IMR-90 (cell line): ENCODE measurements at places on chromosomes 1 and 21. TPM values are rescaled to one million over a fixed set of nuclear protein-coding genes. Genes with fewer than 3 reads are reported as not detected.

DNA sequence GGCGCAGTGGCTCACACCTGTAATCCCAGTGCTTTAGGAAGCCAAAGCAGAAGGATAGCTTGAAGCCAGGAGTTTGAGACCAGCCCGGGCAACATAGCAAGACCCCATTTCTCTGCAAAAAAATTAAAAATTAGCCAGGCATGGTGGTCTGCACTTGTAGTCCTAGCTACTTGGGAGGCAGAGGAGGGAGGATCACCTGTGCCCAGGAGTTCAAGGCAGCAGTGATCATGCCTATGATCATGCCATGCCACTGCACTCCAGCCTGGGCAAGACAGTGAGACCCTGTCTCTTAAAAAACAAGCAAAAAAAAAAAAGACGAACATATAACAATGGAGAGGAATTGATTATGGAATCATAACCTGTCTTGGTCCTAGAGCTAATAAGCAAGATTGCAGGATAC is 45.1 kb downstream of the FBXO42 start:
- no peak for DNase-seq

DNA sequence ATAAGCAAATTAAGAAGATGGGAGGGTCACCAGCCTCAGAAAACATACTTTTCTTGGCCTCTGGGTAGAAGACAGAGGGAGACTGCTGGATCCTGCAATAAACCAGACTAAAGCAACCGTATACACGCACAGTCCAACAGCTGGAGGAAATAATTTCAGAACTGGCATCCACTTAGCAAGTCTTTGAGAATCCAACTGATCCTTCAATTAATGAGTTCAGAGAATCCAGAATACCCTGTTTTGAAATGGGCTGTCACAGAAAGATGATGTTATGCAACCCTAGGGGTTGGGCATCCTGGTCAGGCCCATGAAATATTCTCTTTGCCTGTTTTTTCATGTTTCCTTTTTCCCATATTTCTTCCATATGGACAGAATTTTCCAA is 134.0 kb upstream of the MAGI3 start:
- DNase-seq, result no peak

- DNase-seq, result no peak
Observed at GRCh38 chr1:3626025-3626424, 1.2 kb downstream of the TPRG1L start.

GRCh38 chr1:166377896-166378295 is 211.1 kb upstream of the FAM78B start:
- DNase-seq, result no peak

- no peak for DNase-seq
Observed at GRCh38 chr1:234944439-234945344, 183.9 kb downstream of the TOMM20 start.

GRCh38 chr1:55212349-55213150 is 2.6 kb downstream of the USP24 start:
- DNase-seq, result no peak

DNA sequence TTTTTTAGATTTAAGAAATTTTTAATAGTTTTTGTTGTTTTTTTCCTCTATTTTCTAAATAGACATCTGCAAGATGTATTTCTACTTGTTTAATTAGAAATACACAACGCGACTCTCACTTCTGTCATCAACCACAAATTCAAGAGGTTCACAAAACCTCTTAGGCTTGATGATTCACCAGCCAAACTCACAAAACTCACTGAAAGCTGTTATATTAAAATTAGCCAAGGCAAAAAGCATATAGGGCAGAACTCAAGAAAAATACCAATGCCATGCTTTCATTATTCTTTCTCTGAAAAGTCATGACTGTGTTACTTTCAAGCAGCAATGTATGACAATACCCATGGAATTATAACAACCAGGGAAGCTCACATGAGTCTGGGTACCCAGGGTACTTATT is 487.0 kb upstream of the RGS18 start:
- peak; percentile 62 for DNase-seq

DNA sequence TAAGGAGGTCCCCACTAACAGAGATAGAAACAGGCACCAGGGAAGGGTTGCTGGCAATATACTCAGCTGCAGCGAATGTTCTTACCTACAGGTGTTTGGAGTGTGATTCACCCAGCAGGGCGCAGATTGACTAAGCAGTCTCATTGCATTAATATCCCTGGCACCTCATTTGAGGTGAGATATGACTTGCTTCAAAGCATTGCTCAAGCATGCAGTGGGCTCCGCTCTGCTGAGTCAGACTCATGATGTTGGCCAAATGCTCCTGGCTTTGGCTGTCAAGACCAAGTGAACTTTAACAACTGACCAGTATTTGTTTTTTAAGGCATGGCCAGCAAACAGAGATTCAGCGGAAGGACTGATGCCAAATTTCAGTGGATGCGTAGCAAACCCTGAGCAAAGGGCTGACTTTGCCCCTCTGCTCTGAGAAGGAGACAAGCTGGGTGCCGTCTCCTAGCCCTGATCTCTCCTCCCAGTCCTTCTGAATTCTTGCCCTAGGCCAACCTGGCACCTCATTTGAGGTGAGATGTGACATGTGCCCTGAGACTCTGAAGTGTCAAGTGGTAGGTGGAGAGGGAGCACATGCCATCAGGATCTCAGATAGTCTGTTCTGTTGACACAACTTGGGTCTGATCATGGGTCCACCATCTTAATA is 187.1 kb upstream of the COA6 start:
- peak; percentile 42 for DNase-seq

DNA sequence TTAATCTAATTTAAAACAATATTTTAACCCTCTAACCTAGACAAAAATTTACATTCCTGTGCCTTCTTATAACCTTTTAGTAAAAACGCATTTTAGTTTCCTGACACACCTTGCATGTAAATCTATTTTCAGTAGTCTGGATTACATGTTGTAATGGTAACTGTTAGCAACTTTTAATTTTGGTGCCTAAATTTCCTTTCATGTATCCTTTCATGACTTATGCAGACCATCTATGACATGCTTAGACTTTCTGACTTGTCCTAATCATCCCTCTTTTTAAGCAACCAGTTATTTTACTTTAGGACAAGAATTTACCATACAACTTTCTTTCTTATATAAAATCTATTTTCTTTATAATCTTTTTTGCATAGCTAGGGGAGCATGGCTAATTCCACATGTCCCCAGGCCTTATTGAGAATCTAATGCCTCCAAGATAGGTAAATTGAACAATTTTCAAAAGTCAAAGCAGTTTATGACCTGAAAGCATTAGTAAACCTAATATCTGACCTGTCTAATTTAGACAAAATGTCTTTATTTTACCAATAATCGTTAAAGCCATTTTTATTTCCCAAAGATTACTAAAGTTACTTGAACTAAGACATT is 57.5 kb upstream of the IL12RB2 start:
- no peak for DNase-seq

GRCh38 chr1:198649968-198650338 is 11.1 kb downstream of the PTPRC start:
- no peak for DNase-seq

GRCh38 chr1:153742411-153743142 is 14.7 kb downstream of the INTS3 start:
- peak; percentile 56 for DNase-seq

DNA sequence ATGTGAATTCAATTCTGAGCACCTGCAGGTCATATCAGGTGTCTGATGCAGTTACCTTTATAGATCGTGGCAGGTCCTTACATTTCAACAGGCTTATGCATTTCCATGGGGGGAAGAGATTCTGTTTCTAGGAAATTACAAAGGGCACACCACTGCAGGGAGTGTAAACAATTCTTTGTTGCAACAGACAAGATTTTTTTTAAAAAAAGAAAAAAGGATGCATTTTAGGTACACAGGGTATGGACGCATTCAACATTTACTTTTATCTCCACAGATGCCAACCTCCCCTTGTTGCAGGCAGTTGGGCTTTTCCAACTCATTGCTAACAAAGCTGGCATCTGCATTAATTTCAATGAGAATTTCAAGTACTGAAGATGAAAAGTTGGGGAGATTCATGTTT is 13.5 kb upstream of the TEKT2 start:
- DNase-seq, result no peak

GRCh38 chr1:43552813-43553212 is 22.1 kb downstream of the PTPRF start:
- peak; percentile 47 for DNase-seq

Gene ALPL
- polyA plus RNA-seq, result 2.2 and 2.4 TPM in 2 replicates

Gene MFSD2A
- 6.7 and 7.3 TPM in 2 replicates for polyA plus RNA-seq

Gene EDN2
- polyA plus RNA-seq, result 0.22 and 0.27 TPM in 2 replicates

Gene B3GALT5
- 0.05 TPM in 1 of 2 replicates, not detected in the other for polyA plus RNA-seq

Gene GNAI3
- 4.8 and 5.9 TPM in 2 replicates for polyA plus RNA-seq

Gene PIK3C2B
- polyA plus RNA-seq, result 2.9 and 4.3 TPM in 2 replicates

Gene CFHR3
- polyA plus RNA-seq, result not detected in 2 replicates

Gene EXTL1
- polyA plus RNA-seq, result 5.2 and 6.1 TPM in 2 replicates

Gene CCDC185
- polyA plus RNA-seq, result not detected in 2 replicates
